Naive thymus-derived CD8-positive, alpha-beta T cell (primary cell): ENCODE measurements at places on chromosomes 11 and 22. TPM values are rescaled to one million over a fixed set of nuclear protein-coding genes. Genes with fewer than 3 reads are reported as not detected.

DNA sequence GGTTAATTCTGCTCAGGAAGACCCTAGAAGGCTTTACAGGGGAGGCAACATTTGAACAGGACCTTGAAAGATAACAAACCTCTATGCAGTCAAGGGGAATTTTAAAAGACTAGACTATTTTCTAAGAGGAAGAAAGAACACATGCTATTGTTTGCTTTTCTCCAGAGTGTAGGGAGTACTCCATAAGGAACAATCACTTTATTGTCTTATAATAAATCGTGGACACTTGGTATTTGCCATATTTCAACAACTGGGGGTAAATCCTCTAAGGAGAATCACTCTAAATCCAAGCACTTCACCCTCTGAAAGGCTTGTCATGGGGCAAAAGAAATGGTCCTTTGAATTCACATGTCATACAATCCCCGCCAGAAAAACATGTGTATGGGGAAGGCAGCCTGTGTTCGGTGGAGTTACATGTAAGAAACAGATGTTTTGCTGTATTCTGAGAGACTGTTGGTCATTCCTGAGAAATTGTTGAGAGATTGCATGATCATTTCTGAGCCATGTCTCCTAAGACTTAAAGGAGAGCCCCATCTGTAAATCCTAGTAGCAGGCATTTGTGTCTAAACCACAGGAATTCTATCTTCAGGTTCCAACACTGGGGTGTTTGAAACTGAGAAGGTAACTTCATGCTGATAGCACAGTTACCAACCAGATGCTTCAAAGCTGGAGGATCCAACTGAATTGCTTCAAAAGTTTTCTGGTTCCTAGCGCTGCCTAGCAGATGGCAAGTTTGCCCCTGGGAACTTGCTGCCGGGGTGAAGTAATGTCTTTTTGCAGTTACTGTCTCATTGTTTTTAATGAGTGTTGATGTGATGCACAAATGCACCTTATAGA, 66.8 kb downstream of the FZD4 start:
- no peak overlapping the region for H3K4me3 ChIP-seq
- peaks cover 21% of the 10 kb centered on the region for H3K27me3 ChIP-seq
- H3K4me1 ChIP-seq = no peaks in the 10 kb centered on the region
- H3K36me3 ChIP-seq = no peaks in the 10 kb centered on the region

DNA sequence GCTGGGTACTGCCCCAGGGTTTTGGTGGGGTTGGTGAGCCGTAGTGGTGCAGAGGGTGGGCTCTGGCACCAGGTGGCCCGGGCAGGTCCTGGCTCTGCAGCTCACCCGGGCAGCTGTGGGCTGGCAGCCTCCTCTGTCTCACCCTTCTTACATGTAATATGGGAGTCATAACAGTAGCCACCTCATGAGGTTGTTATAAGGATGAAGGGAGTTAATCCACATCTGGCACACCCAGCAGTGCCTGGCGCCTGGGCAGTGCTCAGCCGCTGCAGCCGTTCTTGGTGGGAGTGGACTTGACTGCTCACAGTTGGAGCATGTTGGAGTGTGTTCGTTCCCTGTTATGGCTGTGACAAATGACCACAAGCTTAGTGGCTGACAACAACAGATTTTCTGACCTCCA, 28.7 kb downstream of the IGHMBP2 start:
- H3K4me3 ChIP-seq = no peak overlapping the region
- H3K27ac ChIP-seq = no peak overlapping the region
- H3K4me1 ChIP-seq = no peaks in the 10 kb centered on the region

DNA sequence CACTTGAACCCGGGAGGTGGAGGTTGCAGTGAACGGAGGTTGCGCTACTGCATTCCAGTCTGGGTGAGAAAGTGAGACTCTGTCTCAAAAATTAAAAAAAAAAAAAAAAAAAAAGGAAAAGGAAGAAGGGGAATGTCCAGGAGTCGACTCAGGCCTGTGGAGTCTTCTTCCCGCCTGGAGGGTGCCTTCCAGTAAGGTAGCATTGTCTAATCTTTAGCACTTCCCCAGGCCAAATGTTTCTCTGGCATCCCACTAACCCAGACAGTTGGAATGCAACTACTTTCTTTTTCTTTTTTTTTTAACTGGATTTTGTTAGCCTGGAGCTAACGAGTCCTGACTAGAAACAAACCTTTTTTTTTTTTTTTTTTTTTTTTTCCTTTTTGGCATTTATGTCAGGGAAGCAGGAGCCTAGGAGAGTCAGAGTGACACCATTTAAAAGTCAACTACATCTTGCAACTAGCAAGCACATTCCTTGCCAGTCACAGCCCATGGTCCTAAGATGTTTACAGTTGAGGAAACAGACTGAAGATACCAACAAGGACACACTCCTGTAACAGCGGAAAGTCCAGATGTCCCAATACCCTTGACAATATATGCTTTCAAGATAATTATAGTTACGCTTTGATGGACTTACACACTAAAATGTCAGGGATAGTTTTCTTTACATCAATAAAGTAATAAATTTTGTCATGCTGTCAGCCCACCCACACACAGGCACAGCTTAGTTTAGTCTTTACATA, 10.6 kb downstream of the PLET1 start:
- DNase-seq = no peak
- H3K36me3 ChIP-seq = peaks cover 5% of the 10 kb centered on the region
- H3K27ac ChIP-seq = no peak overlapping the region
- no peaks in the 10 kb centered on the region for H3K27me3 ChIP-seq
- H3K4me3 ChIP-seq = no peak overlapping the region
- no peaks in the 10 kb centered on the region for H3K4me1 ChIP-seq

DNA sequence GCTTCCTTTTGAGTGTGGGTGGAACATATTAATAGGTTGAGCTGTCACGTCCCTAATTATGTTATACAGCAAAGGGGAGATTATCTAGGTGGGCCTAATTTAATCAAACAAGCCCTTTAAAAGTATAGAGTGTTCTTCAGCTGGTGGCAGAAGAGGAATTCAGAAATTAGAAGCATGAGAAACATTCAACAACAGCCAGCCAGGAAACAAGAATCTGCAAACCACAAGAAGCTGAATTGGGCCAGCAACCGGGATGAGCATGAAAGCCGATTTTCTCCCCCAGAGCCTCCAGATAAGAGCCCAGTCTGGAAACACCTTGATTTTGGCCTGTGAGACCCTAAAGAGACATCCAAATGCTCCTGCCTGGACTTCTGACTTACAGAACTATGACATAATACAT, 105.8 kb upstream of the LDLRAD3 start:
- H3K27ac ChIP-seq = no peak overlapping the region
- DNase-seq = no peak
- peaks cover 8% of the 10 kb centered on the region for H3K36me3 ChIP-seq
- H3K4me3 ChIP-seq = no peak overlapping the region
- no peaks in the 10 kb centered on the region for H3K4me1 ChIP-seq

DNA sequence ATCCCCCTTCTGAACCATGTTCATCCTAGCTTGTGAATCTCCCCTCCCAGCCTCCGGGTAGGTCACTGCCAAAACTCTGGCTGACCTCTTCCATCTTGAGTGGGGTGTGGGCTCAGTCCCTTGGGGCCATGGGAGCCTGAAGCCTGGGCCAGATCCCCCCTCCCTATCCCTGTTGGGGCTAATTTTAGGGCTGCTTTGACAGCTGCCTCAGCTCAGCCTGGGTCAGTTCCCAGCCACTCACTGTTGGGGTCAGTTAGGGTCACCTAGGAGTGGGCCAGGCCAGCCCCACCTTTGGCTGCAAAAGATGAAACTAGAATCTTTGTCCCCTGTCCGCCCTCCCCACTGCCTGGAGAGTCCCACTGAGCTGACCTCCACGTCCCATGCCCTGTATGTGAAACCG, 29.8 kb upstream of the P2RY2 start:
- H3K4me3 ChIP-seq = no peak overlapping the region
- no peak overlapping the region for H3K27ac ChIP-seq
- DNase-seq = no peak
- H3K4me1 ChIP-seq = peaks cover 4% of the 10 kb centered on the region
- H3K27me3 ChIP-seq = peaks cover 22% of the 10 kb centered on the region

- H3K4me1 ChIP-seq = peaks cover 3% of the 10 kb centered on the region
- H3K4me3 ChIP-seq = no peak overlapping the region
- H3K36me3 ChIP-seq = peaks cover 22% of the 10 kb centered on the region
- H3K27me3 ChIP-seq = peaks cover 3% of the 10 kb centered on the region
- no peak for DNase-seq
Measured at GRCh38 chr11:120710354-120711131, 199.0 kb downstream of the GRIK4 start.

DNA sequence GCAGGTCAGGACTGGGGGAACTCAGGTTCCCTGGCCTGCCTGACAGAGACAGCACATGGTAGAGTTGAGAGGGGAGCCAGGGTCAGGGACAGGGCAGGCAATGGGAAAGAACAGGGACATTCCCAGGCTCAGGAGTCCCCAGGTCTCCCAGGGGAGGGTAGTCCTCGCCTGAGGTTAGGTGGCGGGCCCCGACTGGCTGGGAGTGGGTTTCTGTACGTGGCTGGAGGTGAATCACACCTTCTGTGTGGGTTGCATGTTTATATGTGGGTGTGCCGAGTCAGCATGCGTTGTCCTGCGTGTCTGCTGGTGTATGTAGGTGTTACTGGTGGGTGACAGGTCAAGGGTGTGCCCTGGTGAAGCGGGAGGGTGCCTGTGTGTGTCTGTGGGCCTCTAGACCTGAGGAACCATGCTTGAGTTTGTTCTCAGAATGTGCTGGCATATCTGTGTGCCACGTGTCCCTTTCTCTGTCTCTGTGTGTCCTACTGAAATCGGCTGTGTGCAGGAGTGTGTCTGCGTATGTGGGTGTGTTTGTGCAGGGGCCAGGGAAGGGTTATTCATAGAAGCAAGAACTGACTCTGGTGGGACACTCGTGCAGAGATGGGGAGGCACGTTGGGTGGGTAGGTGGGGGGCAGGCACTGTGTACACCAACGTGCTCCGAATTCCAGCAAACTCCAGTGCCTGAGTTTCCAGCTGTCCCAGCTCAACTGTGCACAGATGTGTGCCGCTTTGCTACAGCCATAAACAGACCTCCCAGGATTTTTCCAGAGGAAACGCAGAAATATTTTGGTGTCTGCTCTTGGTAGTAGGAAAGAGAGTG, 23.8 kb upstream of the OAF start:
- no peaks in the 10 kb centered on the region for H3K4me1 ChIP-seq
- no peak overlapping the region for H3K27ac ChIP-seq
- H3K4me3 ChIP-seq = no peak overlapping the region
- no peaks in the 10 kb centered on the region for H3K36me3 ChIP-seq
- peaks cover 7% of the 10 kb centered on the region for H3K27me3 ChIP-seq

DNA sequence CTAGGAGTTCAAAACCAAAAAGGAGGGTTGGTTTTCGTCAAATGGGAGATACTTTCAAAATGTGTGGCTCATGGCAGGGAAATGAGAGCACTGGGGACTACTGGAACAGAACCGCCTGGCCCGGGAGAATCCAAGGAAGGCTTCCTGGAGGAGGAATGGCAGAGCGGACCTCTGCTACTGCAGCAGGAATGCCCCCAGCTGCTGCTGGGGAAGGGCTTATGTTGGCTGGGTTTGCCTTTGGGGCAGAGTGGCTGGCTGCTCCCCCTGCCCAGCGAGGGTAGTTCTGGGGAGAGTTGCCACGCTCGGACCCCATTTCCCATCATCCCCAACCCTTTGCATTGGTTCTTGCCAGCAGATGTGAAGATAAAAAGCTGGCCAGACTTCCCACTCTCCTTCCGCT, 10.6 kb upstream of the APOBEC3A start:
- H3K27ac ChIP-seq = no peak overlapping the region
- H3K36me3 ChIP-seq = no peaks in the 10 kb centered on the region
- peaks cover 8% of the 10 kb centered on the region for H3K4me1 ChIP-seq
- no peak for DNase-seq

DNA sequence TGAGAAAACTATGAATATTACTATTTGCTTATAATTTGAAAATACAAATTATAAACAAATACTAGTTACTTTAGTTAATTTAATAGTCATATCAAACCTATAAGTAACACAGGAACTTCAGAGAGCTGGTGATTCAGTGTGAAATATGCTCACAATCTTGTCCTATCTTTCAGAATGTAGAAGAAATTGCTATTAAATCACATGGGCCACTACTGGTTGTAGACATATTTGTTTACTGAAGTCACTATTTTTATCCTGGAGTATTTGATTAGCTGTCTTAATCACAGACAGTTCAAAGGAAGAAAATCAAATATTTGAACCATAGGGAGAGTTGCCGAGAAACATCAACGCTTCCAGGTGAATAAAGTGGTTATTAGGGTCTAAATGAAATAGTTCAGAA, 187.6 kb upstream of the ANO3 start:
- H3K27ac ChIP-seq = no peak overlapping the region
- H3K27me3 ChIP-seq = no peaks in the 10 kb centered on the region
- no peak overlapping the region for H3K4me3 ChIP-seq
- no peaks in the 10 kb centered on the region for H3K36me3 ChIP-seq
- no peak for DNase-seq
- no peaks in the 10 kb centered on the region for H3K4me1 ChIP-seq

GRCh38 chr11:78000193-78000592, 5.7 kb upstream of the INTS4 start:
- peak overlapping the region; percentile 60 for H3K27ac ChIP-seq
- peak; percentile 20 for DNase-seq
- H3K4me1 ChIP-seq = peaks cover 21% of the 10 kb centered on the region
- no peak overlapping the region for H3K4me3 ChIP-seq
- H3K27me3 ChIP-seq = no peaks in the 10 kb centered on the region

GRCh38 chr11:119180729-119181676, 4.3 kb upstream of the NHERF4 start:
- no peak overlapping the region for H3K4me3 ChIP-seq
- no peak overlapping the region for H3K27ac ChIP-seq
- DNase-seq = no peak
- no peaks in the 10 kb centered on the region for H3K27me3 ChIP-seq
- H3K36me3 ChIP-seq = no peaks in the 10 kb centered on the region

DNA sequence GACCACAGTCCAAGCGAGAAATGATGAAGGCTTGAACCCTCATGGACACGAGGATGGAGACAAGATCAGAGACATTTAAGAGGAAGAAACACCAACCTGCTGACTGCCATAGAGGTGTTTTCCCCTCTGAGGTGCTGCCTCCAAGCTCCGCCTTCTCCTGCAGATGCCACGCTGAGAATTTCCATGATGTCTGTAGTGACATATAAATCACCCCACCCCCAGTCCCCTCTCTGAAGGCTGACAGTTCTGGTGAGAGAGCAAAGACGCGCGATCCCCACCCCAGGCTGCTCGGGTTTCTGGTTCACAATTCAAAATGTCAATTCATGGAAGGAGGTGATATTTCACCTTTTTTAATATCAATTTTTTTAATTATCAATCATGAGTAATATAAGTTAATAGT, 28.2 kb downstream of the LRRC32 start:
- H3K27ac ChIP-seq = no peak overlapping the region
- no peak for DNase-seq
- peaks cover 18% of the 10 kb centered on the region for H3K27me3 ChIP-seq
- H3K4me3 ChIP-seq = no peak overlapping the region
- H3K36me3 ChIP-seq = no peaks in the 10 kb centered on the region

DNA sequence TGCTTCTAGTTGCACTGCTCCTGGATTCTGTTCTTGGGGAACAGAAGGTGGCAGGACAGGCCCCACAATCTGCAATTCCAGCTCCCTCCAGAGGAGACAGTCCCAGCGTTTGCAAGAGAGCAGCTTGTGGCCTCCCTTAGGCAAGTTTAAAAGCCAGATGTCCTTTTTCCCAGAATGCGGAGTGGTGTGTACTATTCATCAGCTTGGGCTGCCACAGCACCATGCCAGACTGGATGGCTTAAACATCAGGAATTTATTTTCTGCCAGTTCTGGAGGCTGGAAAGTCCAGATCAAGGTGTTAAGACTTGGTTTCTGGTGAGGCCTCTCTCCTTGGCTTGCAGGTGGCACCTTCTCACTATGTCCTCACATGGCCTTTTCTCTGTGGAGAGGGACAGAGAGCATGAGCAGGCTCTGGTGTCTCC, 11.7 kb downstream of the MIAT start:
- no peak overlapping the region for H3K4me3 ChIP-seq
- peaks cover 75% of the 10 kb centered on the region for H3K4me1 ChIP-seq
- H3K27me3 ChIP-seq = no peaks in the 10 kb centered on the region
- H3K27ac ChIP-seq = peak overlapping the region; percentile 60
- H3K36me3 ChIP-seq = no peaks in the 10 kb centered on the region

The IFITM10 gene
- polyA plus RNA-seq = not detected

The GPR83 gene
- not detected for polyA plus RNA-seq
